HT1080 (cell line): ENCODE measurements at places on chromosomes 1 and 21.
A peak's percentile ranks its signal among the peaks of the same experiment; 100 is the strongest.

DNA sequence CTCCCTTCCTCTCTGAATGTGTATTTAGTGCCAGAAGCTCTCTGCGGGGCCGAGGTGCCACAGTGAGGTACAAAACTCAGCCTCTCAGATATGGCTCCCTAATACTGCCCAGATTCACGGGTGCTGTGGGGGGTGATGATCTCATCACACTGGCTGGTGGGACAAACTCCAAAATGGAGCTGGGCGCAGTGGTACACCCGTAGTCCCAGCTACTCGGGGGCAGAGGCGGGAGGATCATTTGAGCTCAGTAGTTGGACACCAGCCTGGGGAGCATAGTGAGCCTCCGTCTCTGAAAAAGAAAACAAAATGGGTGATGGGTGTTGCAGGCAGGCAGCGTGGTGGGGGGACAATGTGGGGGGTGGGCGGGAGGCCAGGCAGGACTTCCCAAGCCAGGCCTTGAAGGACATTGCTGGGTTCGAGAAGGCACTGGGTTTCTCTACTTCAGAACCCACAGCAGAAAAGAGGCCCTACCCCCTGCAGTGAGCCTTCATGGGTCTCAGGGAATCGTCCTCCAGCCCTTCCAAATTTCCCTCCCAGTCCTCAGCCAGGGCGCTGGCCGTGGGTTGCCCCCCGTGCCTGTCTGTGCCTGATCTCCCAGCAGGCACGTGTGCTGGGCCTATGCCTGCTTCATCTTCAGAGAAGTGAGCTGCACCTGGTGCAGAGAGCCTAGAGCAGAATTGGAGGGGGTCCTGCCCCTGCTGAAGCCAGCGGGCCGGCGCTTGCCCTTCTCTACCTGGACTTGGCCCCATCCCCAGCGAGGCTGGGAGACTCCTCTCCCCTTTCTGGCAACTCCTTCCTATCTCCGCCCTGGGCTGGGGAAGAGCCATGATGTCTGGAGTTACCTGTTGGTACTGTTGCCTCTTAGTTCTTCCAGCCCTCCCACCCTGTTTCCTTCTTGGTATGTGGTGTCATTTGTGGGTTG lies 14.0 kb downstream of the H6PD start:
- DNase-seq: no peak

- DNase-seq: no peak
These were observed 96.5 kb downstream of the KCNN3 start for GRCh38 chr1:154773551-154773950.

DNA sequence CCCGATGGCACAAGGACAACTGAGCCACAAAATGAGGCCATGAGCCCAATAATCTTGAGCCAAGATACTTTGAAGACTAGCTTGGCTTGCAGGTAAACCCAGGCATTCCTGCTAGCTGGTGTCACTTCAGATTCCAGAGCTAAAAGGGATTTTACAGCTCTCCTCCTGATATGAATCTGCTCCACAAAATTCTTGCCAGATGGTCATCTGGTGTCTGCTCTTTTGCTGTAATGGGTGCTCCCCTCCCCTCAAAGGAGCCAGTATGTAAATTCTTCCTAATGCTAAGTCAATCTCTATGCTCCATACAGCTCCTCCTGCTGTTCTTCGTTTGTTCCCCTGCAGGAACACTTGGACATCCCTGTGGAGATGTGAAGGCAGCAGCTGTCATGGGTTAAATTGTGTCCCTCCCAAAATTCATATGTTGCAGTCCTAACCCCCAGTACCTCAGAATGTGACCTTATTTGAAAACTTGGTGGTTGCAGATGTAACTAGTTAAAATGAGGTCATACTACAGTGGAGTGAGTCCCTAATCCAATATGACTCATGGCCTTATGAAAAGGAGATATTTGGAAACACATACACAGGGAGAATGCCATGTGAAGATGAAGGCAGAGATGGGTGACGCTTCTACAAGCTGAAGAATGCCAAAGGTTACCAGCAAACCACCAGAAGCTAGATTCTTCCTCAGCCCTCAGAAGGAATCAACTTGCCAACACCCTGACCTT lies 180.6 kb upstream of the PALMD start:
- DNase-seq: peak; percentile 75

- no peak for DNase-seq
These were observed 7.5 kb downstream of the FHAD1 start for GRCh38 chr1:15254559-15254958.

DNA sequence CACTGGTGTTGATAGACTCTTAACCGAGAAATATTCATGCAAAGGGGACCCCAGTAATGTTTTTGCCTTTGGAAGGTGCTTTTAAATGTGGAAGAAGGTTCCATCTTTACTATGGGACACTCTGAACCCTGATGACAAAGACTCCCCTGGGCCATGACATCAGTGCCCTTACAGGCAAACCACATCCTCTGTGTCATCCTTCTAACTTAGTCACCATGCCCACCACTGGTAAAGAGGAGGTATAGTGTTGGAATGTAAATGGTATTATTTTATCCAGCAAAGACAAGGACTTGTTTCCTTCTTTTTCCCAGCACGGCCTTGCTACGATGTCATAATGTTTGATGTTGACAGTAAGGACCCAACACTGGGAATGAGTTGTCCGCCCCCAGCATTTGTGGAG lies 12.6 kb downstream of the METTL13 start:
- peak; percentile 96 for DNase-seq

DNA sequence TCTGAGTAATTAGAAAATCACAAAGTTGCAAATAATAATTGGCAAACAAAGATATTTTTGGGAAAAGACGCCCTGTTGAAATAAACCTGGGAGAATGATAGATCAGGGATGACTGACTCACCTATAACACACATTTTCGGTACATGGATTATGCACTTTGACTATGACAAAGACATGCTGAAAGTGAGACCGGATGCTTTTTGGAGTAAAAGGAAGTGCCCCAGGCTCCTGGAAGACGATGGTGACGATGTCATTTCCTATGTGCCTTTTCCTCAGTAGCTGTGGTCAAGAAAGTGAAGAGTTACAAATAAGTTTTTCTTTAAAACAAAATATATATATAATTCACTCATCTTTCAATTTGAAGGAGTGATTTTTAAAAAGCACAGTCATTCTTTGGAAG lies 158.7 kb downstream of the SIPA1L2 start:
- peak; percentile 61 for DNase-seq

DNA sequence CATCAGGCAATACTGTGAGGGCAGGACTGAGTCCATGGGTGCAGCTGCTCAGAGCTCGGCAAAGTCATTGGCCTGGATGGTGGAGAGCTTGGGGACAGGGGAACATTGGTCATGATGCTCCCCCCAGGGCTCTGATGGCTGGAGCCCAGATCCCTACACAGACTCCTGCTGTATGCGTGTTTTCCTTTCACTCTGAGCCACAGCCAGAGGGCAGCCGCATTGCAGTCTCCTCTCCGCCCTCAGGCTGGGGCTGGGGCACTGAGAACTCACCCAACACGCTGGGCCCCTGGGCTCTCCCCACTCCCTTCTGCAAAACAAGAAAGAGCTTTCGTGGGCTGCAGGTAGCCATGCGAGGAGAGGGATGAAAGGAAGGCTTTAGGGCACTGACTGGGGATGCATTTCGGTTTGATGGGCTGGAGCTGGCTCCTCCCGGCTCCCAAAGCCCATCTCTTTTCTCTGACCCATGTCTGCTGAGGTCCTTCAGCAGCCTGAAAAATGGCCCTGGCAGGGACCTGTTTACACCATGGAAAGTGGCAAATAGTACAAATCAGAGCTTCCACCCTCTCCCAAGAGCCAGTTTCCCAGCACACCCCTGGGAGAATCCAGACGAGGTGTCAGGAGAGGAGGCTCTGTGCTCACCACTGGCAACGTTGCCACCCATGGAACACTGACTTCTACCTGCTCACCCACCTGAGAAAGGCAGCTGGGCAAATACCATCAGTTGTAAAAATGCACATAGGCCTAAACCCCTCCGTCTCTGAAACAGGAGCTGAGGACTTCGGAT lies 43.8 kb downstream of the CAPN2 start:
- no peak for DNase-seq

DNA sequence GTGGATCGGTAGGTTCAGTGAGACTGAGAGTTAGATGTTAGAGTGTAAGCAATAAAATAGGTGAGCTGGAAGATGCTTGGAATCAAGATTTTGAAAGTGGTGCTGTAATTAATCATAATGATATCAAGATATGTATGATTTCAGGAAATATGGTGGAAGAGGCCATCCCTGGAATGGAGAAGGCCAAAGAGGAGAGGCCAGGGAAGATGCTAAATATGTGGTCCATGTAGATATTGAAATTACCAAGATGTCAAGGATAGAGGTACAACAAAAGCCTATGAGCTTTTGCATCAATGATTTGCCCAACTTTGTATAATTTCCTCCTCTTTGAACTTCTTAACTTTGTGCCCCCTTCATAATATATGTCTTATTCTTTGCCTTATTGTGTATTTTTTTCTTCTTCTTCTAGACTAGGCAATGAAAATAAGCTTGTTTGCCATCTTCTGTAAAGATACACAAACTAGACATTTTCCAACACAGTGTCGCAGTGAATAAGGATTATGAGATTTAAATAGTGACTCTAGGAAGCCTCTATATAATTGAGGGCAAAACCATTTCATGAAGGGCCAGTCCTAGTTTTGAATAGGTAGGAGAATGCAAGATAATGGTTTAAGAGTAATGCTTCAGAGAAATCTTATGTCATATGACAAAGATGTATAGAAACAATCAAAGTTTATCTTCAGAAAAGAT lies 8.9 kb downstream of the PTGS2 start:
- DNase-seq: no peak

- DNase-seq: no peak
These were observed 845.5 kb upstream of the ADGRL4 start for GRCh38 chr1:79852004-79852403.

DNA sequence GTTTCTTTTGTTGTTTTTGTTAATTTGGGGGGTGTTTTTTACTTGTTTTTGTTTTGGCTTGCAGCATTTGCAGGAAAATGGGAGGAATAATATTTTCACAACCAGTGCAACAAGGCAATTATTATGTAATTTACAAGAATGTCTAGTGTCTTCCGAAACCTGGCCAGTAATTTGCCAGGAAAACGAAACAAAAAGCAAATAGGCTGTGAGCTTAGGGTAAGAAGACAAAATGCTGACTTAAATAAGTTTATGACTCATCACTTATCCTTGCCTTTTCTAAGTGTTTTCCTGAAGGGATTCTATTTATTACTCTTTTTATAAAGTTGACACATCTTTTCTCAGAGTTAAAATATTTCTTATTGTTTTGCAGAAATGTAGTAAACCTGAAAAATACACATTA lies 49.8 kb downstream of the KCNT2 start:
- peak; percentile 62 for DNase-seq

- DNase-seq: peak; percentile 47
These were observed 13.6 kb downstream of the LRRC42 start for GRCh38 chr1:53959664-53960250.

- no peak for DNase-seq
These were observed 29.0 kb upstream of the KCNK1 start for GRCh38 chr1:233584931-233585330.

DNA sequence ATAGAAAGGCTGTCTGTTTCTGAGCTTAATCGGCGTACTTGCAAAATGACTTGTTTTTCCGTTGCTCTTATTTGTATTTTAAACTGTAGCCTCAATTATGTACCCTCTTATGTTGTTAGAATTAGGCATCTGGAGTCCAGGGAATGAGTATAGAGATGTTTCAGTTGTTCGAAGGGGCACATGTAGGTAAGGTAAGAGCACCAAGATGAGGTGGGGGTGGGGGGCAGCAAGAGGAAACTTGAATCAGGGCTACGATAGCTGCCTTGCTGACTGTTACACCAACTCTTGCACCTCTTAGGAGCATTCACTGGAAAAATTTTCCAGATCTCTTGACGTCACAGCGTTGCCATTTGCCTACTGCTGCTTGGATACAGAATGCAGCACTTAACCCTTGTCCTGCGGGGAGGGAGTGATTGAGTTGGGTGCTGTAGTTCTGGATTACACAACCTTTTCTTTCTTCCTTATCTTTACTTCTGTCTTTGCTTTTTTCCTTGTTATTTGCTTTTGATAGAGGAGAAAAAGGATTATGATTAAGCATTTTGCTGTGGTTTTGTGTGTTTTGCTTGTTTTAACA lies 3.2 kb downstream of the ATP1B1 start:
- DNase-seq: peak; percentile 55

DNA sequence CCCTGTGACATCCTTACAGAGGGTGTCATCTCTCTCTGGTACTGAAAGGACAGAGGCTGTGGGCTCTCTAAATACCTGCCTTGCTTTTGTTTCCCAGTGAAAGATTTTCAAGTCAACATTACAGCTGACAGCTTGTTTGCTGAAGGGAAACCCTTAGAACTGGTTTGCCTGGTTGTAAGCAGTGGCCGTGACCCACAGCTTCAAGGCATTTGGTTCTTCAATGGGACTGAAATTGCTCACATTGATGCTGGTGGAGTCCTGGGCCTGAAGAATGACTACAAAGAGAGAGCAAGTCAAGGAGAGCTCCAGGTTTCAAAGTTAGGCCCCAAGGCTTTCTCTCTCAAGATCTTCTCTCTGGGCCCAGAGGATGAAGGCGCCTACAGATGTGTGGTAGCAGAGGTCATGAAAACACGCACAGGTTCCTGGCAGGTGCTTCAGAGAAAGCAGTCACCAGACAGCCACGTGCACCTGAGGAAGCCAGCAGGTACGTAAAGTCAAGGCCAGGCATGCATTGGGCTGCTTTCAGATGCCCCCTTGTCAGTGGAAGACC lies 11.8 kb downstream of the CD101 start:
- DNase-seq: no peak

- no peak for DNase-seq
These were observed 104.7 kb downstream of the CASZ1 start for GRCh38 chr1:10691740-10692125.

GRCh38 chr1:208141610-208142192 lies 102.5 kb downstream of the PLXNA2 start:
- DNase-seq: no peak

DNA sequence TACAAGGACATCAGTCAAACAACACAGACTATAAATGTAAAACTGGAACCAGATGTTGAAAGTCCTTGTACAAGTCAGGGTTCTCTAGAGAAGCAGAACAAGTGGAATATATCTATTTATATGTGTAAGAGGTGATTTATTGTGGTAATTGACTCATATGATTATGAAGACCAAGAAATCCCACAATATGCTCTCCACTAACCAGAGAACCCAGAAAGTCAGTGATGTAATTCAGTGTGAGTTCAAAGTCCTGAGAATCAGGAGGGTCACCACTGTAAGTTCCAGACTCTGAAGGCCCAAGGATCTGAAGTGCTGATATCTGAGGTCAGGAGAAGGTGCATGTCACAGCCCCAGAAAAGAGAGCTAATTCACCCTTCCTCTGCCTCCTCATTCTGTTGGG lies 57.0 kb downstream of the LRRC53 start:
- no peak for DNase-seq

DNA sequence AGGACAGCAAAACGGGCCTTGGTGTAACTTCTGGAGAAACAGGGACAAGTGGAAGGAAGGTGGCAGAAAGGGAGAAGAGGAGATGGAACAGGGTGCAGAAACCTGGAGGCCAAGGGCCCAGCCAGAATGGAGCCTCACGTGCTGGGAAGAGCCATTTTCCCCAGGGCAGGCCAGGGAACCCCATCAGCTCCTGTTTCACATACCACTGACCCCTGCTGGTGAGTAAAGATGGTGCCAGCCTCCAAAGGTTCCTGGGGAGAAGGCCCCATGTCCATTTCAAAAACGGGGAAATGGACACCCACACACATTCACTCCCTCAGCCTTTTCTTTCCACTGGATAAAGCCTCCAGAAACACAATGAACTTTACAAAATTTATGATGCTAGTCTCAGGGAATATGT lies 57.6 kb upstream of the JUN start:
- DNase-seq: peak; percentile 14
